ENCODE measurements at places on chromosomes 4 and X.

DNA sequence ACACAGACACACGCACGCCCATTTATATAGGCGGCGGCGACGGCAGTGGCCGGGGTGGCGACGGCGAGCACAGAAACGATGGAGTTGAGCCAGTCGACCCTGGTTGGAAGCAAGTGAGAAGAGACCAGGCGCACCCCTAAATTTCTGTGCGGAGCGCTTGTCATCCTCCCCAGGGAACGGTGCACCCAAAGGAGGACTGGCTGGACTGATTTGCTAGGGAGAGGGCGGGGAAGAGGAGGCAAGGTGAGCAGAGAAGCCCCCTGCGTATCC, 302 bp downstream of the NHS start:
- no peak for DNase-seq

DNA sequence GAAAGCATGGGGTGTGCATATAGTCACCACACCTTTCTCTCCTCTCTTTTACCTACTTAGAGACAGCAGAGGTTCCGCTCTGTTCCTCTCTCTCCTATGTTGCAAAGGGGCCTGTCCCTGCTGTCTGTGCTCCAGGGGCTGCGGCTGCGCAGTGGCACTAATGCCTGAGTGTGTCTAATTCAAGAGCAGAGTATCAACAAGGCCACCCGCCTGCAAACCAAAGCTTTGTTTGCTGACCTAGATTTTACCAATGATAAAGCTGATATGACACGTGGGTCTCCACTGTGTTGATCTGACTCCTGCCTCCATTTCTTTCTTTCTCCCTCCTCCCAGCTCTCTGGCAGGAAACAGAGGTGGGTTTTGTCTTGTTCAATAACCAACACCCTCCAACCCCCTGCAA, 74.9 kb downstream of the NSG1 start:
- DNase-seq, result no peak

GRCh38 chr4:66609014-66609413, 936.3 kb downstream of the CENPC start:
- no peak for DNase-seq

DNA sequence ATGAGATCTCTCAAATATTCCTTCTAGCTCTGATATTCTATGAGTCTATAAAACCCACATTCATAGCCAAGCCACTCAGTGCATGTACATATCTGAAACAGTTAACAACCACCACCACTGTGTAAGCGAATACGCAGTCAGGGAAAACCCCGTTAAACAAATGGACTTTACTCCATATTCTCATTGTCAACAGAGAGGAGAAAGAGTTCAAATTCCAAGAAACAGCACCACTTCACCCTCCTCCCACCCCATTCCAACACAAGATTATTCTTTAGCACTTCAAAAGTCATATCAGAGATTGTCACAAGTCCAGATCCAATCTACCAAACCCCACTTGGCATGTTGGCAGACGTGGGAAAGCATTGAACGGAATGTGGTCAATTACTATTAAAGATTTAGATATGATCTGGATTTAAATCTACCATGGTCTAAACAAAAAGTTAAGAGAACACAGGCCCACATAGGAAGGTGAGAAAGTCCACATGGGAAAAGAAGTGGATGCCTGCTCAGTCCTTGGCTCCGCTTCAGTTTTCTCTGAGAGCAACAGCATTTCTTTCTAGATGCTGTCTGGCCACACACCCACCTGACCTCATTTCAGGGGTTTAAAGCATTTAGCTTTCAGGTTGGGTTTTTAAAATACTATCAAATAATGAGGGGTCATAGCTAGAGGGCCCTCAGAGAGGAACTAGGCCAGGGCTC, 39.8 kb upstream of the KLHL13 start:
- no peak for DNase-seq

GRCh38 chr4:152399246-152399645, 136.6 kb downstream of the FBXW7 start:
- no peak for DNase-seq

DNA sequence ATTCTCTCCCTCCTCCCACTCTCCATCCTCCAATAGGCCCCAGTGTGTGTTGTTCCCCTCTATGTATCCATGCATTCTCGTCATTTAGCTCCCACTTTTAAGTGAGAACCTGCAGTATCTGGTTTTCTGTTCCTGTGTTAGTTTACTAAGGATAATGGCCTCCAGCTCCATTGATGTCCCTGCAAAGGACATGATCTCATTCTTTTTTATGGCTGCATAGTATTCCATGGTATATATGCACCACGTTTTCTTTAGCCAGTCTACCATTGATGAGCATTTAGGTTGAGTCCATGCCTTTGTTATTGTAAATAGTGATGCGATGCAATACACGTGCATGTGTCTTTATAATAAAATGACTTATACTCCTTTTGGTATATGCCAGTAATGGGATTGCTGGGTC, 100.3 kb upstream of the USP9X start:
- no peak for DNase-seq

DNA sequence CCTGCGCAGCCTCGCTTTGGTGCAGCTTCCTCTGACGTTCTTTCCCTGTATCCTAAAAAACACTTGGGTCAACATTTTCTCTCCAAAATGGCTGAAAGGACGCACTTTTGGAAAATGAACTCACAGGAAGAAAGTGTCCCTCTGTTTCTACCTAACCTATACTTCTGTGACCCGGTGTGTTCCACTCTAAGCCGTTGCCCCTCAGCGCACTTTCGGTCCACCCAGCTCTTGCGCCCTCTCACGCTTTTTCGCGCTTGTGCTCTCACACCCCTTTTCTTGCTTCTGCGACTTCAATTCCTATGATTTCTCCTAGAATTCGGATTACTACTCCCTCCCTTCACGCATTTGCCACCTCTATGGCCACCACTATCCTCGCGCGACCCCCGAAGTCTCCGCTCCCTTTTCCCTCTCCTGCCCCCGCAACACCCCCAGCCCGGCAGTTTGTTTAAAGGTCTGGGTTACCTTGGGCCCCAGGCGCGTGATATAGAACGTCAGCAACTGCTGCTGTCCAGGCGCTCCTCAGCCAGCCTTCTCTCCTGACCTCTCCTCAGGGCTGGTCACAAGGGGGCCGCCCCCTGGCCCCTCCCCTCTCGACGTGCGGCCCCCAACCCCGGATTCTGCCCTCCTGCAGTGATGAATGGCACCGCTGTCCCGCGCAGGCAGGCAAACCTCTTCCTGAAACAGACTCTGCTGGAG, at the start of gene USP51:
TSS of gene USP51 (minus strand) at position 535 of the 696 bp plus-strand sequence. CDS start 909 bp downstream, outside the sequence.
- peak; percentile 45 for DNase-seq

- DNase-seq, result no peak
Observed at GRCh38 chr4:163988391-163988790, 493.9 kb downstream of the TMA16 start.

DNA sequence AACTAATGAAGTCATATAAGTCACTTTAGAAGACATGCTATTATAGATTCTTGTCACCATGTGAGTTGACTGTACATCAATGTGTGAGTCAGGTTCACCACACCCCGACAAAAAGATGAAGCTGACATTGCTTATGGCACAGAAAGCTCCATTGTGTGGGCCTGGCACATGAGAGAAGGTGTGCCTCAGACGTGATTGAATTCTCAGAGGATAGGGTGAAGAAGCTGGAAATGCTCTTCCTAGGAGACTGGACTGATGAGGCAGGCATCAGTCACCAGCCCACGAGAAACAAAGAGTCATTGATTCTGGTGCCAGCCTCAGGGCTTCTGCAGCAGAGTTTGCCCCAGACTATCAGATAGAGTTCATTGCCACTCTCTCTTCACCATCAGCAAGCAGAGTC, 35.9 kb upstream of the LRAT start:
- DNase-seq, result no peak

GRCh38 chr4:88108747-88109122, 49.7 kb downstream of the ABCG2 start:
- DNase-seq, result no peak

- DNase-seq, result peak; percentile 64
Observed at GRCh38 chrX:53682885-53683555, 3.5 kb downstream of the HUWE1 start.

DNA sequence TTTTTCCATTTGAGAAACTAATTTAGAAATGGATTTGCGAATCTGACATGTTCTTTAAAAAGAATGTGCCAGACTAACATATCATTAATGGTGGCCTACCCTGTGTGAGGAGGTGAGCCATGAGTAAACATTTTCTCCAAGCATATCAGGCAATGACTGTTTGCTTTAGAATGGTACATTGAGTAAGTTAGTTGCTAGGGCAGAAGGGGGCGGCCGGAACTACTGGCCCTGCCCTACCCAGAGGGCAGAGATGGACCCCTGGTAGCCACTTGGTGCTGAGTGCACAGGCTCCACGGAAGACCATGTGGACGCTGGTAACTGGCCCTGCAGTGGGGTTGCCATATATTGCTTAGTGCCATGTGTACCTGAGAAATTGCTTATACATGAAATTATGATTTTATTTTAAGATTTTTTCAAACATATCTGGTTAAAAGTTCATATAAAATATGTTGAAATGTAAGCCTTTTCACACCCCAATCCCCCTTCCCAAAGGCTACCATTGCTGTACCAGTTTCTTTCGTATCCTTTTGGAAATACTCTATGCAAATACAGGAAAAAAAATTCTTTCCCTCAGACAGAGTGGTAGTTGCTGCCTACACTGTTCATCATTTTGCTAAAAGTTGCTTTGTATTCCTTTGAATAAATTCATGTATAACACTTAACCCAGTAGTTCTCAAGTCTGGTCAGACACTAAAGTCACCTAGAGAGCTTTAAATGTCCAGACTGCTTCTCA, 8.8 kb downstream of the FNIP2 start:
- DNase-seq, result no peak

DNA sequence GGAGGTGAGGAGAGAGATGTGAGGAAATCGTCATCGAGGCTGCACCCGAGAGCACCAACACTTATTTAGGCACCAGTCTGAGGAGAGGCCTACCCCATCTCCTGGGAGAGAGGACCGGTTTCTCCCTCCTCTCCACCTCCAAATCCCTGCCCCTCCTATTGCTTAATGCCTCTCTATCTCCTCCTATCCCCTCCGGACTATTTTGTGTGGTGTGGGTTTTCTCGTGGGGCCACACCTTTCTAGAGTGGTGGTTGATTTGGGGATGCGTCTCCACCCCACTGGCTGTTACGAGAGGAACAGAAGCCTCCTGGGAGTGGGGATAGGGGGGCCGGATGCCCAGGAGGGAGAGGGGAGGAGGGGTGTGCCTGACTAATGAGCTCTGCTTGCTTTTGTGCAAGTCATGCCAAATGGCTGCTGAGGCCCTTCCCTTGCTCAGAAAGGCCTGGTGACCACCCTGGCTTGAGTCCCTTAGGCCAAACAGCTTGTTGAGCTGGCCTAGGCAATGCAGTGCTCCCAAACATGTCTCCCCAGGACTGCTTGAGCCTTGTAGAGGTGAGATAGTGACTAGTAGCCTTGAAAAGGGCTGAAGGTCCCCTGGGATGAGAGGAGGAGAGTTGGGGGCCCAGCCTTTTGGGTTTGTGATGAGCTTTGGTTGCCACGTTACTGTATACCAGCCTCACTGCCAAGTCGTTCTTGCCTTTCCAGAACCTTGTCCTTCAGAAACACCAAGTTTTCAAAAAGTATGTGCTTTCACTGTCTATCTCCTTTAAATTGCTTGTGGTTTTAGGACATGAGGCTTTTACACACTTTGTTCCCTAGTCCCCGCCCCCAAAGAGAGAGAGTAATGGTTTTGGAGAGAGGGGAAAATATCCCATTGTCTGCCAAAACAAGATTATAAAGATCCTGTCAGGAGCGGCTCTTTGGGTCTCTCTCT, 1.2 kb downstream of the MSN start:
- DNase-seq, result peak; percentile 75

DNA sequence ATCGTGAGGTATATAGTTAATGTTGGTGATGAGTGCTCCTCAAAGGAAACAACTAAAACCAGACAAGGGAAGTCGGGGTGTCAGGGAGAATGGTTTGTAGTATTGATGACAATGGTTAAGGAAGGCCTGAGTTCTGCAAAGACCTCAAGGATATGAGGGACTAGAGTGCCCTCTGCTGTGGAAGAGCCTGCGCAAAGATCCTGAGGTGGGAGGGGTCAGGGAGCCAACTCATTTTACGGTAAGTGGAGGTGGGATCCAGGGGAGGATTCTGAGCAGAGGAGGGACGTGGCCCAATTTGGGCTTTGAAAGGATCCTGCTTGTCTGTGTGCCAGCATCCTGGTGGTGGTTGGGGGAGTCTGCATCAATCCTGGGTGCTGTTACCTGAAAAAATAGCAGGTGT, 11.3 kb downstream of the UBA1 start:
- DNase-seq, result no peak

- no peak for DNase-seq
Observed at GRCh38 chr4:83217721-83218522, 66.7 kb downstream of the COQ2 start.

GRCh38 chr4:118736900-118737299, 51.7 kb downstream of the METTL14 start:
- DNase-seq, result no peak

GRCh38 chrX:31228909-31229308, 157.1 kb upstream of the FTHL17 start:
- no peak for DNase-seq

DNA sequence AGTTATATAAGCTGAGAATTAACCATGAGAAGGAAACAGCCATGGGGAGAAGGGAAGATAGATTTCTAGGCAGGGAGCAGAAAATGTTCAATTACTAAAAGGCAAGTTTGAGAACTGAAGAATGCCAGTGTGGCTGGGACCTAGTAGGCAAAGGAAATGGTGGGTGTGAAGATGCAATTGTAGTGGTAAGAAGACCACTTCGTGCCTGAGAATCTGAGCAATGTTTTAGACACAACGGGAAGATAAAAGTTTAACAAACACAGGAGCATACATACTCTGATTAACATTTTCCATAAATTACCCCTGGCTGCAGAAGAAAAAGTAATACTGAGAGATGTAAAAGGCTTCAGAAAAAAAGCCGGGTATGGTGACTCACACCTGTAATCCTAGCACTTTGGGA, 18.1 kb upstream of the MMRN1 start:
- DNase-seq, result no peak

DNA sequence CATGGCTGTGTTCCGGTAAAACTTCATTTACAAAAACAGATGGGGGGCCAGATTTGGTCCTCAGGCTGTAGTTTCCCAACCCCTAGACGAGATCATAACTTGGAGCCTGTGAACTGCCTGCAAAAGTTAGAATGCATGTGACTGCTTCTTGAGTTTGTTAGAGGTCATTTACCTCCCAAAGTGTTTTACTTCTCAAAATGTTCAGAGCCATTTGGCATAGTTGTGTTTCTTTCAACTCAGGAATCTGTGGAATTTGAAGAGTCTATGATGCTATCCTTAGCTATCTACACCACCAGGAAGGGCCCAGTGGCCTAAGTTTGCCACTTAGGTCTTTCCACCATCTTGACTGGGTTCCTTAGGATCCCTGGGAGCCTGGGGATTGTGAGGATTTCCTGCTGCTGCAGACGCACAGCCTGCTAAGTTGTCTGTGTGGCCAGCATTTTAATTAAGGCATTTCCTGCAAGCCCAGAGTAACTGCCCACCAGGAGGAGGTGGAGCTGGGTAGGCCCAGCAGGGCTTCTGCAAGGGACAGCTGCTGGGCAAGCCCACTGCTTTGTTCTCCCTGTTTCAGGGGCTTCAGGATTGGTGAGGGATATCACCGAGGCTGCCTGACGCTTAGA, 53.1 kb downstream of the CCNI start:
- no peak for DNase-seq

- no peak for DNase-seq
Observed at GRCh38 chr4:66475596-66475995, 805.3 kb upstream of the EPHA5 start.
